Hypothalamus (tissue), 51 donors: ENCODE measurements at places on chromosomes 12 and 14.
A peak's percentile ranks its signal among the peaks of the same experiment; 100 is the strongest.

- no peak for DNase-seq
Measured at GRCh38 chr12:102484017-102484416, 3.7 kb upstream of the IGF1 start.

- no peak for DNase-seq
Measured at GRCh38 chr12:96103067-96103644, 67.8 kb upstream of the LTA4H start.

- DNase-seq: no peak
Measured at GRCh38 chr12:66753810-66754209, 74.9 kb upstream of the GRIP1 start.

- no peak for DNase-seq
Measured at GRCh38 chr12:15592934-15593333, 196.3 kb downstream of the EPS8 start.

DNA sequence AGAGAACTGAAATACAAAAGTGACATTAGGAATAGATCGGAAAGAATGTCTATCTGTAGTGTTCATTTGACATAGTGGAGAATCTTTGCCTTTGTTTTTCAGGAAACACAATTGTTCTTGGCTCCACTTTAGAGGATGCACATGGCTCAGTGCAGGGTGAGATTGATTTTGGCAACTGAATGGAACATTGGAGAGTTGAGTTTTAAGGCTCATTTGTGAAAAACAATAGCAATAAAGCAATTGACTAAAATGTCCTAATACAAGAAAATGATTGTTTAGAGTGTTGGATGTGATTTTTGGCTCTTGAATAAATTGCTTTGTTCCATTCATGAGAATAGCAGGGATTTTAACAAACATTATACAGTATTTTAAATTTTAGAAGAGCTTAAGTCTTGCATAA is 116.4 kb downstream of the SLC38A1 start:
- DNase-seq: no peak

GRCh38 chr14:72588521-72588920 is 305.4 kb downstream of the DPF3 start:
- DNase-seq: no peak

DNA sequence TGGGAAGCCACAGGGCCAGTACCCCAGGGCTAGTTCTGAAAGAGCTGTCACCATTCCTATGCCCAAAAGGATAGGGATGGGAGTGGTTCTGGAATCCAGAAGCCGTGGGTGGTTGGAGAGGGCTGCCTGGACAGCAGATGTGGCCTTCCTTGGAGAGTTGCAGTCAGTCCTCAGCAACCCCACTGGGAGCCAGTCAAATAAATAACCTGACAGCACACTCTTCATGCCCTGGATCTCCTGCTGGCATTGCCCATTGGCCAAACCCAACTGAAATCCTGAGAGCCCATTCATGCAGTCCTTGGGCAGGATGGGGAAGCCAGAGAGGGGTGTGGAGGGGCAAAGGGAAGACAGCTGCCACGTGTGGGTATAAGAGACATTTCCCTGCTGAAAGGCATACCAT is 128.2 kb downstream of the PTPN11 start:
- no peak for DNase-seq

- DNase-seq: no peak
Measured at GRCh38 chr12:121568971-121569751, 11.7 kb downstream of the KDM2B start.

DNA sequence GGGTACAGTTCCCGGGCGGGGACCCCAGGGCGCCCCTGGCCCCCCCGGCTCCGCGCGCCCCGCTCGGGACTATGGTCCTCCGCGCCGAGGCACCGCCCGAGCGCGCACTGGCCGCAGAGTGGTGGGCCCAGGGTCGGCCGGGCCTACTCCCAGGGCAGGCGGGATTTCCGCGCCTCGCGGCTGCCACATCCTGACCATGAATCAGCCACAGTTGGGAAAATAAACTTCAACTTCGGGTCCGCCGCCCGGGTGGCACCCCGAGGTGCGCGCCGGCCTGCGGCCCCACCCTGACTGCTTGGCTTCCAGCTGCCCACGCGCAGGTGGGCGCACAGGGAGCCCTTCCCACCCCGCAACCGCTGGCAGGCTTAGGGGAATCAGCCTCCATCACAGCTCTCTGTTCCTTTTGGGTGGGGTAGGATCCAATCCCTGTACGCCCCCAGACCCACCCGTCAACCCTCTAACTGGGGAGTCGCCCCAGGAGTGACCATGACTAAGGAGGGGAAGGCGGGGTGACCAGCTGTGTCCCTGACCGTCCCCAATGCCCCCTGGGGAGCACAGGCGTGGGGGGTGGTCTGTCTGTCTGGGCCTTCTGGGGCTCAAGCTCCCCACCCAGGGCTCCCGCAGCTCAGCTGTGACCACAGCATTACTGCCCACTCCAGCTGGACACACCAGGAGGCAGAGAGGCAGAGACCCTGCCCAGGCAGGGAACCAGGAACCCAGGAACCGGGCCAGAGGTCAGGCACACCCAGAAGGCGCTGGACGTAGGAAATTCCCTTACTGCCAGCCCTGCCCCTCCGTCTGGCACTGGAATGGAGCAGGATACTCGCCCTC is 678 bp downstream of the INF2 start:
- DNase-seq: no peak

DNA sequence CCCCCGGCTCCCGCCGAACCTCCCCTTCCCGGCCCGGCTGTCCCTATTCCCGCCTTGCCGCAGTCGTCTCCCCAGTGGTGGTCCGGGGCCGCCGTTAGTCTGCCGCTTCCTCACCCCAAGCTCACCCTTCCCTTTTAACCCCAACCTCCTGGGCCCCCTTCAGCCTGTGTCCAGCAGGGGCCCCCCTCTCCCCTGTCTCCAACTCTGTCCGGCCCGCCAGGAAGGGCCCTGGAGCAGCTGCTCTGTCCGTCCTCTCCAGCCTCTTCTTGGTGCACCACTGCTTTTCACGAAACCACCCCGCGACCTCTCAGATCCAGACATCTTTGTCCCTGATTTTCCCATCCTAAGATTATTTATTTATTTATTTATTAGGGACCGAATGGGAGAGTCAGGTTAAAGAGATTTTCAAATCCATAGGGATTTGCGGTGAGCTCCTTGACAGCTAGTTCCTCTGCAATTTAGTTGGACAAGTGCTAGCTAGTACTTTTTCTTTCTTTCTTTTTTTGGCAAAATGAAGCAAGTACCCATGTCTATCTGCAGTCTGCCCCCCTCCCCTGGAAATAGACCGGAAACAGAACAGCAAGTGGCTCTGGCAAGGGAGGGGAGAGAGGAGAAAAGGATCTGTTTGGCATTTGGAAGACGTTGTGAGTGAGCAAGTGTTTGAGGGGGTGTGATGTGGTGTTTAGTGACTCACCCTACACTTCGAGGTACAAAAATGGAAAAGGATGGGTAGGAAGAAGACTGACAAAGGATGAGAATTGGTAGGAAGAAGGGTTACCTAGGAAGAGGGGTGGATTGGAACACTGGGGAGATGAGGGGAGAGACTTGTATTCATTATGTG is 632 bp downstream of the UBR7 start:
- DNase-seq: peak; percentile 53

DNA sequence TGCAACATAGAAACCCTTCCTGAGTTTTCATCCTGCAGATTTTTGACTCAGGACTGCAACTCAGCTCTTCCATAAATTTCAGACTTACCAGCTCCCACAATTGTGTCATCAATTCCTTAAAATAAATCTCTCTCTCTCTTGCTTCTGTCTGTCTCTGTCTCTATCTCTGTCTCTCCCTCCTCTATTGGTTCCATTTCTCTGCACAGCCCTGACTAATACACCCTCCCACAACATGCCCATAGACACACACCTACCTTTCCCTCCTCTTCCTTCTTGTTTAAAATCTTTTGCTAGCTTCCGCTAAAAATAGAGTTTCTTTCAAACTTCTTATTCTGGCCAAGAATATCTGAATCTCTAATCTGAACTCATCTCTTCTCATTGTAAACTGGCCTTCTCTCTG is 22.9 kb upstream of the PTHLH start:
- no peak for DNase-seq

- DNase-seq: no peak
Measured at GRCh38 chr12:67594888-67595287, 53.7 kb upstream of the DYRK2 start.

GRCh38 chr12:88866881-88867280 is 286.6 kb upstream of the KITLG start:
- DNase-seq: no peak

- DNase-seq: peak; percentile 57
Measured at GRCh38 chr12:28191051-28192048, 1.1 kb downstream of the CCDC91 start.

DNA sequence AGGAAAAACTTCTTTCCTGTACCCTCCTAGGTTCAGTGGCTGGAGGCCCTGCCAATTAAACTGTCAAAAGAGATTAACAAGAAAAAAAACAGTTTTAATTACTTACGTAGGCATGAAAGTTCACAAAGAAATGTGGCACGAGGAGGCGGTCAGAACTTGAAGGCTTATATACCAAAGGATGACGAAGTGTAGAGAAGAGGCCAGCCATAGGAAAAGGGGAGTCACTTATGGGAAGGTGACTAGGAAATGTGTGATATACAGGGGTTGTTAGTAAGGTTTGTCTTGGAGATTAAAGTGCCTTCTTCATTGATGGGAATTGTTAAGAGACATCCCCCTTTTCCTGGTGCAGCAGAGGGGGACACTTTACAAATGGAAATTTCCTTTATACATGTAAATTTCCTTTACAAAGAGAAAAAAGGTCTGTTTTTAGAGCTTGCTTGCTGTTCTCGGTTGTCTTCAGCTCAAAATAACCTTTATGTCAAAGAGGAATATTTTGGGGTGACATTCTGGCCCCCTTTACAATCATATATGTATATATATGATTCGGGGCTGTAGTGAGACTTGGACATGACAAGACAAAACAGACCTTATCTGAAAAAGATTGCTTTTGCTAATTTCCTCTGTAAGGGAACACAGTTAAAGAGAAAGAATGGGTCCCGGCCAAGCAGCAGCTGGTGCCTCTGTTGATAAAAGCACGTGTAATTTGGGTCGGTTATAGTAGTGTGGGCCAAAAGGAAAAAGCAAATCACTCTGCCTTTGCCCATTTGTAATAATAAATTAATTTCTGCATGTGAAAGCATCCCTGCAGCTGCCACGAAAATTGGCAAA is 38.6 kb downstream of the SYNE2 start:
- DNase-seq: no peak

- no peak for DNase-seq
Measured at GRCh38 chr14:36510078-36510799, 9.8 kb downstream of the NKX2-1 start.

GRCh38 chr12:42145552-42146215 is 1.0 kb upstream of the GXYLT1 start:
- DNase-seq: no peak

DNA sequence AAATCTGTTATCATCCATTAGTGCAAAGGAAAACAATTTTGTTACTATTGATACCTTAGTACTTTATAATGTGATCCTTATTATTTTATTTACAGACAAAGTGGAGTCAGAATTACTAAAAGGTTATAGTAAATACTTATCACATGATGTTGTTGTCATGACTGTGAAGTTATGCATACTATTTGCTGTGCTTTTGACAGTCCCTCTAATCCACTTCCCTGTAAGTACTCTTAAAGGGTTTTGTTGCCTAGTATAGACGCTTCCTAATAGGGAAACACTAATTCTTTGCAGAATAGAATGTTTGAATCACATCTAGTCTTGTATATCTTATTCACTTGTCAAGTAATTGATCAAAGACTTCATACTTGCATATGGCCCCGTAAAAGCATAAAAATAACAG is 69.4 kb downstream of the SLC38A6 start:
- no peak for DNase-seq

GRCh38 chr12:130826151-130826801 is 12.8 kb downstream of the STX2 start:
- DNase-seq: no peak

DNA sequence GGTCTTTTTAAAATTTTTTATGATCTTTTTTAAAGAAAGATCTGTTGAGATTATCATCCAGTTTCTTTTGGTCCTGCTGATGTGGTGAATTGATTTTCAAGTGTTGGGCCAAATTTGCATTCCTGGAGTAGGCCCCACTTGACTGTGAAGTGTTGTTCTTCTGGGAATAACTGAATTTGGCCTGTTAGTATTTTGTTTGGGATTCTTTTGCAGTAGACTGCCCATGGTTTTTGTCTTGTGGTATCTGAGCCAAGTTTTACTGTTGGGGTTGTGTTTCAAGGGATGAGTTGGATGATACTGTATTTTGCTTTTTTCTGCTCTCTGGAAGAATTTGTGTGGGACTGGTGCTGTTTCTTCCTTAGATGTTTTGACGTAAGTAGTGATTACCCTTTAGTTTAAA is 4.0 kb upstream of the SYCP3 start:
- no peak for DNase-seq

DNA sequence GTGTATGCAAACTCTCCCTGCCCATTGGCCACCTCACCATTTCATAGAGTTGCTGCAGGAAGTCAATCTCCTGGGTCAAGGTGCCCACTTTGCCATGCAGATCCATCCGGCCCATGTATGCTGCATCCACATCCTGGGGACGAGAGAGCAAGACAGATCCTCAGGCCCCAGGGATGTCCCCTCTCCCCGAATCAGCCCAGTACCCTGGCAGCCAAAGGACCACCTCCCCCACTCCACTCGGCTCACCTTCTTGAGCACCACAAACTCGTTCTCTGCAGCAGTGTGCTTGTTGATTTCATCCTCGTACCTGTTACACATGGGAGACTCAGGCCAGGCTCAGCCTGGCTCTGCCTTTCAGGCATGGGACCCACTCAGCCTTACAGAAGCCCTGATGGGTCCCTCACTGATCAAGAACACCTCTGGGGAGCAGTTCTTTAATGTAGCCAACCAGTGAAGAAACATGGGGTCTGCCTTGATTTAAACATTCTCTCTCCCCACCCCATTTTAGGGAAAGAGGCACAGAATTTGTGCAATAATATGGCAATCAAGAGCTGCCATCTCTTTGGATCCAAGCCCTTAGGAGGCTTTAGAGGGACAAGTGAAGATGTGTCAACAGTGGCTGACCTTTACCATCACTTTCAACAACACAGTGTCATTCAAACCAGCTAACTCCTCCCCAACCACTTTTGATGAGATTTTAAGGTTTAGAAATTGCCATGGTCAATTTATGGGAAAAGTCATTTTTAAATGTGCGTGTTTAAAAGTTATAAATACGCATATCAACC is 3.9 kb downstream of the KRT79 start:
- no peak for DNase-seq

GRCh38 chr12:64780531-64781279 is 21.5 kb upstream of the GNS start:
- DNase-seq: no peak

DNA sequence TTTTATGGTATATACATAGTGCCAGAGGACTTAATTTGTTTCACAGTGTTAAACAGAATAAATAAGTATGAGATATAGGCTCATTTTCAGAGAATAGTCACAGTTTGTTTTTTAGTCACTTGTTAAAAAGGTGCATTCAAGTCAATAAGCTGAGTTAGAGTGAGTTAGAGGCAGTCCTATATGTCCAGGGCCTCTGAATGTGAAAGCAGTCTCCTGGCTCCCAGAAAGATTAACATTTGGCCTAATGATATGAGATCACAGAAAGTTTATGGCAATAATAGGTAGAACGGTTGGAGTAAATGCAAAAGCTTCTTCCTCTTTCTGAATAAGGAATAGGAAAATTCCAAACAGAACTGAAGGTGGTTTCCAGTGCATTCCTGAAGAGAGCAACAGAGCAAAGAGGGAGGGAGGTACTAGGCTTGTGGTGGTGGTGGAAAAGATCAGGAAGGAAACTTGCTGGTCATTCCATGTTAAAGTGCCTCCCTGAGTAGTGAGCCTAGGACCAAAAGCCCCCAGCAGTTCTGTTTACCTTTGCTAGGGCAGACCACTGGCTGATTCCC is 54.4 kb downstream of the SLC38A4 start:
- no peak for DNase-seq

- DNase-seq: no peak
Measured at GRCh38 chr14:25908277-25909044, 689.4 kb downstream of the NOVA1 start.
